ENCODE measurements at places on chromosomes 12 and 14.

DNA sequence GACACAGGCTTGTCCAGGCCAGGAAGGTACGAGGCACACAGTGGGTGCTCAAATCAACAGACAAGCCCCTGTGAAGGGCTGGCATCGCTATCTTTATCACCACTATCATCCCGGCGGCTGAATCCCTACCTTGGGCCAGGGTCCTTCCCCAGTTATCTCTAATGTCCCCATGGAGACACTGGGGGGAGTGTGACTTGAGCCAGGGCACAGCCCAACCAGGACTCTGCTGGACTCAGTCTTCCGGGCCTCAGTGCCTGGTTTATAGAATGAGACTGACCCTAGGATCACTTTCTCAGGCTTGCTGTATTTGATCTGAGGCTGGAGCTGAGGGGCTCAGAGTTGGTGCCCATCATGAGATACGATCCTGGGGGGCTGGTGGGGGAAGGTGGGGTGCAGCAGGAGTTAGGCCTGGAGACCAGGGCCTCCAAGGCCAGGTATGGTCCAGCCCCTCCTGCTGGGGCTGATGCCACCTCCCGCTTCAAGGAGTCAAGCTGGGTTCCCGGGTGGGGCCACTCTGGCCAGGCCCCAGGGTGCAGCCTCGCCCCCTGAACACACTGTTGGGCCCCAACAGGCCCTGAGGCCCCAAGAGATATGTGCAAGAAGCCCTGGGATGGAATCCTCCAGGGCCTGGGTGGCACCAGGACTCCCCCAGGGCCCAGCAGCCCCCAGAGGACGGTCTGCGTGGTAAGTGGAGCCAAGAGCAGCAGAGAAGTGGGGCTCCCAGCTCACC is 11.8 kb downstream of the BEGAIN start:
- DNase-seq = no peak

GRCh38 chr12:76226397-76226796 is 121.8 kb downstream of the BBS10 start:
- DNase-seq = no peak

DNA sequence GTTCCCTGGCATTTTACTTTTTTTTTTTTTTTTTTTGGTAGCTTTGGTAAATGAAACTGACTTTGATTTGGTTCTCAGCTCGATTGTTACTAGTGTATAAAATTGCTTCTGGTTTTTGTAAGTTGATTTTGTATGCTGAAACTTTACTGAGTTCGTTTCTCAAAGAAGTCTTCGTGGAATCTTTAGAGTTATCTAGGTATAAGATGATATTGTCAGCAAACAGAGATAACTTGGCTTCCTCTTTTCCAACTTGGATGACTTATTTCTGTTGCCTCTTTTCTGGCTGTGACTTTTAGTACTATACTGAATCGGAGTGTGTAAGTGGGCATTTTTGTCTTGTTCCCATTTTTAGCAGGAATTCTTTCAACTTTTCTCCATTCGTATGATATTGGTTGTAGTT is 28.1 kb downstream of the USP15 start:
- DNase-seq = no peak

- DNase-seq = no peak
Measured at GRCh38 chr14:100467046-100467750, 120.0 kb downstream of the BEGAIN start.

DNA sequence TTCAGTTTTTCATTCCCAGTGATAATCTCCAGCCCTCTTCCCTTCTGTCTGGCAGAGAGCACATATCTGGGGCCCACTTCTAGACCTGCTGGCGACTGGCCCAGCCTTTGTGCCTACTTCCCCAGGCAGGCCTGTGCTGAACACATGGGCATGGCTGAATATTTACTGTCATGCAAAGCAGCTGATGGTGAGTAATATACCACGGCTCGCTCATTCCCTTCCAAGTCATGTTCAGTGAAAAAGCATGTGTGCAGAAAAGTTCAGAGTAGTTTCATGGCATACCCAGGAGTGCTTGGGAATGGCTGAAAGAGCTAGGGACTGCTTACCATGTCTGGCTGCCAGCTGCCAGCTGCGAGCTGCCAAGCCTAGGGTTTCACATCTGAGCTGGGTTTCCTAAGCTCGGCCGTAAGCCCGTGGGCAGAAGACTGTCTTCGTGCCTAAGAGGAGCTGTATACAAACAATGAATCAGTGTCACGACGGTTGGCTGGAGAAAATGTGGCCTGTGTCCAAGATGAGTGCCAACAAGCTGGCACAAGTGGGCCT is 179.9 kb upstream of the PELI2 start:
- DNase-seq = peak; percentile 14

DNA sequence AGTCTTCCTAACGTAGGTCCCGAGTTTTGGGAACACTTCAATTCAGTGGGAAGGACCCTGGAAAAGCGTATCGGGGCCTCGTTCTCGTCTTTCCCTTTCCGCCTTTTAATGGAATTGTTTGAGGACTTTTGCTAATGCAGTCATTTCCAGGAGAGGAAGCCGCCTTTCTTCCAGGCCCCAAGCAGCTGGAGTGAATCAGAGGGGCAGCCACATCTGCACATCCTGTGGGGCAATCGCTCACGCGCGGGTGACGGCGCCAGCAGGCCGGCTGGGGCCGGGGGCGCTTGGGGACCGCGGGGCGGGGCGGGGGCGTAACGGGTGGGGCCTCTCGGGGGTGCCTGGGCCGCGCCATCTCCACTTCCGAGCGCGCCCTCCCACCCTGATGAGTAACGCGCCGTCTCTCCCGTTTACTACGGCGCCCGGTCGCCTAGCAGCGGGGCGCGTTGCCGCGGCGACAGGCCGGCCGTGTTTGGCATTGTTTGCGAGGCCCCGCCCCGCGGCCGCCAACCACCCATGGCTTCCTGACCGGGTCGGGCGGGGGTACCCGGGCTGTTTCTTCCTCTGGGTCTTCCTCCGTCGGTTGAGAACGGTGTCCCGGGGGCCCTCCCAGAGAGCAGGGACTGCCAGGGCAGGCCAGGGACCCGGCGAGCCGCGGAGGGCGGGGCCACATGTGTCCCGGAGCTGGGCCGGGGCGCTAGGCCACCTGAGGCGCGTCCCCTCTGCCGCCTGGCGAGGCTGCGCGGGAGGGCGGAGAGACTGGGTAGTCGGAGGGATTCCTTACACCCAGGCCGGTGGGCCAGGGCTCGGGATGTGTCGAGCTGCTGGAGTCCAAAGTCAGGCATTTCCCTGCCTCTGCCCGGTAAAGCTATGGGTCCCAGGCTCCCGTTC is 2.3 kb downstream of the GSG1 start:
- no peak for DNase-seq

DNA sequence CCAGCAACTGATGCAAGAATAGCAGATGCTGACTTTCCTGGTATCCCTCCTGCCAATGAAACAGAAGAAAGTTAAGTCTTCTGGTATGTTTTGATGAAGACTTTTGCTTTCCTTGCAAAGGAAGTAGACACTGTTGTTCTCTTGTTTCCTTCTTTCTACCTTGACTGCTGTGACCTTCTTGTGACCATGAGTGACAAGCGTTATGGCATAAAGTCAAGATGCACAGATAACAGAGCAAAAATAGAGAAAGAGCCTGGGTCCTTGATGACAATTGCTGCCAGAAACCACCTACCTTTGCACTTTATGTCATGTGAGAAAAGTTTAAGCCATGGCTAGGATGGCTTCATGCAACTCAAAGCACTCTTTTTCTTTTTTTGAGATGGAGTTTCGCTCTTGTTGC is 49.2 kb upstream of the LTA4H start:
- no peak for DNase-seq

- DNase-seq = no peak
Measured at GRCh38 chr12:51863363-51863932, 14.9 kb upstream of the FIGNL2 start.

DNA sequence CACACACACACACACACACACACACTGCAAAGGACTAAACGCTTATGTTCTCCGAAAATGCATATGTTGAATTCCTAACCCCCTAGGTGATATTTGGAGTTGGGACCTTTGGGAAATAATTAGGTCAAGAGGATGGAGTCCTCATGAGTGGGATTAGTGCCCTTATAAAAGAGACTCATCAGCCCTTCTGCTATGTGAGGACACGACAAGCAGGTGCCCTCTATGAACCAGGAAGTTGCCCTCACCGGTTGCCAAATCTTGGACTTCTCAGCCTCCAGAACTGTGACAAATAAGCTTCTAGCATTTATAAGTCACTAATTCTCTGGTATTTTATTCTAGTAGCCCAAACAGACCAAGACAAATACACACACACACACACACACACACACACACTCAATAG is 20.7 kb upstream of the TCP11L2 start:
- DNase-seq = no peak

DNA sequence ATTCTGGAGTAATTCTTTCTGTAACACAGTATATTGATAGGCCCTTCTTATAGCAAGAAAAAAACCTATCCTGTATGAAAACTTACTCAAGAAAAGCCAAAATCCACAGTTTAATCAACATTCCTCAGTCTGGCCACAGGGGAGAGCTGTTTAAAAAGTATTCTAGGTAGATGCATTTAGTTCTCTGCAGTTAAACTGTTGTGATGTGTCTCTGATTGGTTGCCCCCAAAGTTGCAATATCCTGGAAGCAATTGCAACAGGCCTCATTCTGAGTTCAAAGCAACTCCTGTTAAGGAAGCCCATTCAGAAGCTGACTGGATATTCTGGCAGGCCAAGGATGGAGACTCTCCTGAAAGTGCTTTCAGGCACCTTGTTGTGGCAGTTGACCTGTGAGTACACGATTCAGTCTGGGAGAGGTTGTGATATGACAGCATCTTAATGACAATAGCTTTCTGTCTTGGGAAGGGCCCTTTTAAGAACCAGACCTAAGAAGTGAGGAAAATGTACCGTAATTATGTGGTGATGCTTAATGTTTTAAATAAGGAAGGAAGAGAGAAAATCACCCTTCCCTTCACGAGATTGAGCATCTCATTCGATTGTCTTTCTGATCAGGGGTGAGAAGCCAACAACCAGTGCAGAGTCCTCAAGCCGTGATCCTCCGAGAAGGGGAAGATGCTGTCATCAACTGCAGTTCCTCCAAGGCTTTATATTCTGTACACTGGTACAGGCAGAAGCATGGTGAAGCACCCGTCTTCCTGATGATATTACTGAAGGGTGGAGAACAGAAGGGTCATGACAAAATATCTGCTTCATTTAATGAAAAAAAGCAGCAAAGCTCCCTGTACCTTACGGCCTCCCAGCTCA is 420.7 kb downstream of the DAD1 start:
- no peak for DNase-seq
